Adrenal gland (tissue), 19 donors: ENCODE measurements at places on chromosomes 11 and 22. TPM values are rescaled to one million over a fixed set of nuclear protein-coding genes. Genes with fewer than 3 reads are reported as not detected.

Gene KCNJ11
- 0.79 TPM for total RNA-seq

Gene TRAF6
- 17.7 TPM for total RNA-seq

Gene C11orf52
- 3.2 TPM for total RNA-seq

Gene RAB38
- 27.9 TPM for total RNA-seq

Gene FZD4
- 25.6 TPM for total RNA-seq

Gene GALNT18
- 8.5 TPM for total RNA-seq

Gene MN1
- total RNA-seq: 2.7 TPM

Gene SLC25A45
- total RNA-seq: 8.1 TPM

GRCh38 chr11:131895865-131896264, 525.5 kb downstream of the NTM start:
- no peak for DNase-seq
- no peaks in the 10 kb centered on the region for H3K4me1 ChIP-seq
- H3K27ac ChIP-seq: no peak overlapping the region
- H3K4me3 ChIP-seq: no peak overlapping the region
- no peaks in the 10 kb centered on the region for H3K27me3 ChIP-seq

DNA sequence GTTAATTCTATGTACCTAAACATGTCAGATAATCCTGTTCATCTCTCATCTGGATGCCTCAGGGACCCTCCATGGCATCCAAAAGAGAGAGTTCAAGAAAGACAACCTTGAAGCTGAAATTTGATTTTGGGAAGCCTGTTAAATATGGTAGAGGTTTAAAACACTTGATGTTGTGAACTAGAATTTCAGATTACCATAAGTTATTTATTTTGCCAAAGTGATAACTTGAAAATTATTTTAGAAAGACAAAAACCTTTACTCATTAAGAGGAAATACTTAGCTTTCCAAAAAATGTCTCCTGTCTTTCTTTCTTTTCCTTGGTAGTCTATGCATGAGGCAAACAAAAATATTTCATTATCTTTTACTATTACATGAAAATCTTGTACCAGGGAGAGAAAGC, 714.0 kb downstream of the NTM start:
- H3K4me1 ChIP-seq: no peaks in the 10 kb centered on the region
- no peak overlapping the region for H3K27ac ChIP-seq
- no peaks in the 10 kb centered on the region for H3K27me3 ChIP-seq
- no peak overlapping the region for H3K4me3 ChIP-seq

- H3K27ac ChIP-seq: no peak overlapping the region
- no peak for DNase-seq
- no peaks in the 10 kb centered on the region for H3K27me3 ChIP-seq
These were observed 11.1 kb upstream of the LDLRAD3 start for GRCh38 chr11:35932681-35933319.

- no peak overlapping the region for H3K4me3 ChIP-seq
- H3K27ac ChIP-seq: no peak overlapping the region
- peaks cover 61% of the 10 kb centered on the region for H3K36me3 ChIP-seq
- DNase-seq: peak; percentile 59
- peaks cover 33% of the 10 kb centered on the region for H3K4me1 ChIP-seq
- H3K27me3 ChIP-seq: no peaks in the 10 kb centered on the region
These were observed 19.3 kb downstream of the HPS4 start for GRCh38 chr22:26464312-26464711.

- H3K4me1 ChIP-seq: peaks cover 10% of the 10 kb centered on the region
- no peak overlapping the region for H3K4me3 ChIP-seq
- no peak overlapping the region for H3K27ac ChIP-seq
- no peaks in the 10 kb centered on the region for H3K36me3 ChIP-seq
These were observed 23.7 kb downstream of the FAR1 start for GRCh38 chr11:13692172-13692571.
